ENCODE measurements at places on chromosomes 2 and 18.

DNA sequence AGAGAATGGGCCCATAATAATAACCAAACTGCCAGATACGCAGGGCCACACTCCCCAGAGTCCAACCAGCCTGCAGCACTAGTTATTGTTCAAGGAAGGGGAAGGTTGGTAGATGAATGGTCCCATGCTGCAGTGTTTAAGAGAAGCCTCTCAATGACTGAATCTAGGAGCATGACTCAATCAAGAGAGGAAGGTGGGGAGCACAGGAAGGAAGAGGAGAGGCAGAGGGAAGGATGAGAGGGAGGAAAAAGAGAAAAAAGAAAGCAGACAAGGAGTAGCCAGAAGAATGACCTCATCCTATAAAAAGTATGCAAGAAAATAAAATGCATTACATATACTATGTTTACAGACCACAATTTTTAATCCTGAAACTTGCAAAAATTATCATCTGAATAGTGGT, 174.5 kb downstream of the TCF4 start:
- DNase-seq: no peak

DNA sequence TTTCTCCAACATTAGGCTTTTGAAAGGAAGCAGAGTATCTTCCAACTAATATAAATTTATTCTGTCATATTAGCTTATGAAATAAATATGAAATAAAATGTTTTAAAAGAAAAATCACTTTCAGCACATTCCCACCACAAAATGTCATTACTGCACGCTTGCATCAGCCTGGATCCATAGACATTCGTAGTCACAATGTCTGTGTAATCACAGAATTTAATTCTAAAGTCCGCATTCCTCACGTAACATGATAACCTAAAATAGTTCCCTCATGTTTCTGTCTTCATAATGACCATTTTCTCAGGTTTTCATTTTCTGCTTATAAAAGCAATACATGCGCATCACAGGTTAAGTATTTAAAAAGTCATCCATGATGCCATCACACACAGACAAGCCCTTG, 47.1 kb downstream of the HDAC4 start:
- no peak for DNase-seq

- no peak for DNase-seq
Observed at GRCh38 chr2:231709636-231709980, 1.3 kb downstream of the PTMA start.

DNA sequence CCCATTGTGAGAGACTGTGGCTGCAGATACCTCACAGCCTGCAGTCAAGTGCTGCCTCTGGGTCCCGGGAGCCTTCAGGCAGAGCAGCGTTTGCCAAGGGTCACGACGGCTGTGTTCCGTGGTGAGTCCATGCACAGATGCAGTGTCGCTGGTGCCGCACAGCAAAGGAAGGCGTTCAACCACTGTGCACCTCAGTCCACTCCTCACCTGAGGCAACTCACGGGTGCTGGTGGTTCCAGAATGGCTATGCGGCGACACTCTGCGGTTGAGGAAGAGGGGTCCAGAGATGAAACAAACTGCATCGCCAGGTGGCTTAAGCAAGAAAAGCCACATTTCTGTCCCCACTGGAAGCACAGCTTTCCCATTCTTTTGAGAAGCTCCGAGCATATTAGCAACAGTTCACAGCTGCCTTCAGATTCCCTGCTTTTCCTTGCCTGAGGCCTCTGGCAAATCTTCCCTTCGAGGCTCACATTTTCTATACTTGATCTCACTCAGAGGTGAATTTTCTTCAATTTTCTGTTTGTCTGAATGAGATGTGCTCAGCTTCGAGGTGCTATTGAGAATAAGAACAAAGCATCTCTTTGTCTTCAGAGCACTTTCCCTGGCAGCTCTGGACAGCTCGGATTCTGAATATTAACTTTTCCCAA, 208.8 kb upstream of the TWIST2 start:
- DNase-seq: no peak

DNA sequence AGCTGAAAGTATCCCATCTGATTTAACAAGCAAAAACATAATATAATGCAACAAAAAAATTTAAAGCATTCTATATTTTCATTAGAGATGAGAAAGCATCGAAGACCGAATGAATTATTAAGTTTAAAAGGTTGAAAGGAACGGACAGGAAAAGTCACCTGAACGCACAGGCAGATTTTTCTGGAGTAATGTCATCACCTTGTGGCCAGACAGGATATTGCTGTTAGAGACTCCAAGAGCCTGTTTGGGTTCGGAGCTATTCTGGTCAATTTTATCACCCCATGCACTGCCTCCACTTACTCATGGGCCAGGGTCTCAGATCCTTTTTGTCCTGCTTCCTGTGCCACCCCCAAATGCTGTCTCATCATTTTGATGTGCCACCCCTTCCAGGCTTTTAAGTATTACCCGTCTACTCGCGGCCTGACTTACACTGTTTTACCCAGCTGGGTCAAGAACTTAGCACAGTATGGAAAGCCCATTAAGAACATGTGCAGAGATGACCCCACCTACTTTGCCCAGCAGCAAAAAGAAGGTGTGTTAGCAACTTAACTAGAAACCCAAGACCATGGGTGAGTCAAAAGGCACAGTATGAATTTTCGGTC, 27.3 kb downstream of the GKN2 start:
- peak; percentile 78 for DNase-seq

GRCh38 chr2:222972420-222972819, 79.6 kb upstream of the KCNE4 start:
- no peak for DNase-seq

GRCh38 chr2:171318463-171318934, 115.3 kb downstream of the METTL8 start:
- DNase-seq: no peak

DNA sequence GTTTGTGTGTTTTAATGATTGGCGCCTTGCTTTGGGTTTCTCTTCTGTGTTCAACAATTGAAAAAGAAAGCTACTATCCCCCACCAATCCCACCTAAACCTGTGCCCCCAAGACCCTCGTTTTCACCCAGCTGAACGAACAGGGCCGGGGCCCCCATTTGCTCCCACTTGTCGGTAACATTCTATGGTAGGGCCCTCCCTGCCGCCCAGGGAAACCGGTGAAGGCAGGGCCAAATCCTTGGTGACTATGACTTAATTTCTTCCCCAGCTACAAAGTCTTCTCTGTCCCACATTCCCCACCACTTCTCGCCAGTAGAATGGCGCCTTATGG, 598 bp upstream of the SNRNP200 start:
- no peak for DNase-seq

GRCh38 chr18:10230072-10230471, 224.4 kb upstream of the APCDD1 start:
- DNase-seq: peak; percentile 69

DNA sequence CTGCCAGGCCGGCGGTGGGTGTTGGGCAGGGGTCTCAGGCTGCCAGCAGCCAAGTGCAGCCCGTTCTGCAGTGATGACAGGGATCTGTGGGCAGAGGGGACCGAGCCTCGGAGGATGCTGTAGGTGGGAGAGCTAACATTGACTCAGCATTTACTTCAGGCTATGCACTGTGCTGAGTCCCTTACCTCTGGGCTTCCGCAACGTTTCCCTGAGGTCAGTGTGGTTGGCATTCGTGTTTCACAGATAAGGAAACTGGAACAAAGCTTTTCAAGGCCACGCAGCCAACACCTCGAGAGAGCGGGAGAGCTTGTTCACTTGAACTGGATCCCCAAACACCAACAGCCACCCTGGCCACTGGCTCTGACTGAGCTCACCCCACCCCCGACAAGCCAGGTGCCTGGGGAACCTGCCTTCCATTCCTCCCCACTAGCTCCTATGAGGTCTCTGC, 839 bp upstream of the GPR148 start:
- no peak for DNase-seq

DNA sequence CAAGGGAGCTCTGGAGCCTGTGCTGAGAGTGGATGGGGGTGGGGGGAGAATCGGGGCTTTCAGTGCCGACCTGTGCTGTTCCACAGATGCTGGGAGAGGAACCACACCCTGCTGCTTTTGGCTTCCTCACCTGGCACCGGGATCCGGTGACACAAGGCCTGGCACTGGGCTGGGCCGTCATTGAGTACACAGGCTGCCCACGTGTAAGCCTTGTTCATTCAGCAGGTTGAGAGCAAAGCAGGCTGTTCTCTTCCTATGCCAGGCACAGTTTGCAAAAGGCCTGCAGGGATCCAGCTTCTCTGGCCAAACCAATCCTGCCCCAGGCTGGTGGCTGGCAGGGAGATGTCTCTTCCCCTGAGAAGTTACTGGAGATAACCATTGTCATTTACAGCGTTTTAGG, 17.1 kb downstream of the TRIB2 start:
- DNase-seq: peak; percentile 4

- peak; percentile 57 for DNase-seq
Observed at GRCh38 chr2:45930396-45930792, 278.9 kb downstream of the PRKCE start.

DNA sequence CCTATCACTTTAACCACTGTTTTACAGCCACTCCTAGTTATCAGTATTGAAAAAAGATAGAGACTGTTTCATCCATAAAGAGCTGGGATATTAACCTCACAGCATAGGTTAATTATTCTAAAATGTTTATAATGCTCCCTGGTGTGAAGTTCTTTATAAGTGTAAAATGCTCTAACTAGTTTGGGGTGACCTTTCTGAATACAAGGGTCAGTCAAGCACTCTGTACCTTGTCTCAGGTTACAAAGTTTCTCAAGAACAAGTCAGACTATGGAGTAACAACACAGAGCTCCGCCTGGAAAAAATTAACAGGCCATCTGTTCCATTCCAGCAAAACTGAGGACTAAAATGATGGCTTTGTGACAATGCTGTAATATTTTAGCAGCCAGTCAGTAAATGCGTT, 107.4 kb downstream of the NOL4 start:
- no peak for DNase-seq

DNA sequence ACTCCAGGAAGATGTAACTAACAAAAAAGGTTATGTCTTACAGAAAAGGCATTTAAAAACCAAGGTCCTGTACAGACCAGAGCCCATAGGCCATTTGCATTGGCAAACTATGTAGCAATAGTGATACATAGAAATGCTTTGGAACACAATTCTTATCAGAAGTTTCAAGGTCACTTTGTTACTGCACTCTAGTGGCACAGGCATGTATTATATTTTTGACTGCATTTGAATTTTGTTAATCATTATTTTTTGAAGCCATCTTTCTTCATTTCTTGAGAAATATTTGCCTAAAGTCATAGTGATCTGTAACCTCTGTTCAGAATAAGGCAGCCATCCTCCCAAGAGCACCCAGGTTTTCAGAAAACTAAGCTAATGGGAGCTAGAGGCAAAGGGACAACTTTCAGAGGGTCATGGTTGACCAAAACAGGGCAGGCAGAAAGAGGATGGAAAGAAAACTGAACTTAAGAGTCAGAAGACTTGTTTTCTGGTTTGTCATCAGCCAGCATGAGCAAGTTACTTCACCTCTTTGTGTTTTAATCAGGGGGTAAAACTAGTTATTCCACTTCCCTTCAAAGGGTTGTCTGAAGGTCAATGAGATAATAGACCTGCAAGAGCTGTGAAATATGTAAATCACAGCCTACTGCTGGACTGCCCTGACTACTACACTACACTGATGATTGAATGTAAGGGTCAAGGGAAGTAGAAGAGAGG, 41.5 kb downstream of the SLC38A11 start:
- DNase-seq: no peak

DNA sequence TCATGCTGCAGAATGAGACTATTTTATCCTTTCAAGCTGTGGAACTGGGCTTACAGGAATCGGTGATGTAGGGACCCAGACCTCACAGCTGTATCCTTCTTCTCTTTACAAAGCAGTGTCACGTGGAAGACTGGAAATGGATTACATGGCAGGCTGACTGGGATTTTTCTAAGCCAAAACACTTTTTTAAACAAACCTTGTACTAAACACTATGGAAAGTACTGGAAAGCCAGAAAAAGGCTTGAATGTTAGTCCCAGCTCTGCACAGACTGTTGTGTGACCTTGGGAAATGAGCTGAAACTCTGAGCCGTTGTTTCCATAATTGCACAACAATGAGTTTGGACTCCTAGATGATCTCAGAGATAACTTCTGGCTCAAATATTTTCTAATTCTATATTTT, 7.6 kb upstream of the ADAM23 start:
- no peak for DNase-seq

DNA sequence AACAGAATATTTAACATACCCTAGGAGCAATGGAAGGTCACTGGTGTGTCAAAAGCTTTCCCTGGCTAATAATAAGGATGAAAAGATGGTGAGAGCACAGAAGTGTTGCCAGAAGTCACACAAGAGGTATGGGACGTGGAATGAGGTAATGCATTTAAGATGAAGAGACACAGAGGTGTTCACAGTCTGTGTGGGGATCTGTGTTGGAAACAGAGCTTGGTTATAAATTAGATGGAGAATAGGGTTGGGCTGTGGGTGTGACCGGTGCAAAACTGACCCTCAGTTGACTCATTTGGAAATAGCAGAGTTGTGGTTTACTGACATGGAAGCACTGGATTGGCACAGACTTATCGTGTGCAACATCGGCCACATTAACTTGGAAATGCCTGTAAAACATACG, 372.5 kb downstream of the SATB2 start:
- no peak for DNase-seq

GRCh38 chr2:233418761-233419546, 64.7 kb downstream of the DGKD start:
- DNase-seq: peak; percentile 39

- DNase-seq: no peak
Observed at GRCh38 chr18:58569490-58569911, 59.4 kb downstream of the ALPK2 start.

- DNase-seq: no peak
Observed at GRCh38 chr2:36393738-36394256, 38.2 kb downstream of the CRIM1 start.

DNA sequence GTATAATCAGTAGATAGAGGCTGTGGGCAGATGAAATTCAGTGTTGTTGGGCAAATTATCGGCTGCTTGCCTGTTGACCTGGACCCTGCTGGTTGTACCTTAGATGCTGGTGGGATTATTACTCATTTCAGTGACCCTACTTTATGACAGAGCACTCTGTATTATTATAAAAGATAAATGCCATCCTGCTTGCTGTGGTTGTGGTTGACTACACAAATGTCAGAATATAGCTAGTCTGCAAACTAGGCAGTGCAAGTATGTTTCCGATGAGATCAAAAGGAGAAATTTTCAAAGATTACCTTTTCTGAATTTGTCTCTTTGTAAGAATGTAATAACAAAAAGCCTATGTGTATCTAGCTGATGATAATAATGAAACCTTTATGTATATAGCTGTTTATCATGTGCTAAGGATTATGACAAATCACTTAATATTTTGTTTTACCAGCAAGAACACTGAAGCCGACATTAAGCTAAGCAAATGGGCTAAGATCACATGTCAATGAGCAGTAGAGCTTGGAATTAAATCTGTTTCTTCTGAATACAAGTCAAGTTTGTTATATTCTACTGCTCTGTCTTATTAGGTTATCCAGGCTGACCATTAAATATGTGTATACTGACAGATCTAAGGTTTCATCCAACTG, 219.2 kb downstream of the CAMKMT start:
- no peak for DNase-seq

- DNase-seq: no peak
Observed at GRCh38 chr2:157488877-157489276, 45.0 kb upstream of the CYTIP start.

All from RWPE1 (cell line).